GM23338 (cell line): ENCODE measurements at places on chromosomes 16 and 17. TPM values are rescaled to one million over a fixed set of nuclear protein-coding genes. Genes with fewer than 3 reads are reported as not detected.

Gene SLFN13
- total RNA-seq = 3.1 and 4.3 TPM in 2 replicates

Gene HBA1
- total RNA-seq = not detected in 2 replicates

Gene NPIPA8
- total RNA-seq = 16.7 TPM in 1 of 2 replicates, not detected in the other

Gene GJC1
- 87.8 and 99.2 TPM in 2 replicates for total RNA-seq

Gene TP53TG3C
- not detected in 2 replicates for total RNA-seq

Gene ADAP2
- 0.94 and 2.9 TPM in 2 replicates for total RNA-seq

Gene RND2
- total RNA-seq = 20.8 and 22.9 TPM in 2 replicates

DNA sequence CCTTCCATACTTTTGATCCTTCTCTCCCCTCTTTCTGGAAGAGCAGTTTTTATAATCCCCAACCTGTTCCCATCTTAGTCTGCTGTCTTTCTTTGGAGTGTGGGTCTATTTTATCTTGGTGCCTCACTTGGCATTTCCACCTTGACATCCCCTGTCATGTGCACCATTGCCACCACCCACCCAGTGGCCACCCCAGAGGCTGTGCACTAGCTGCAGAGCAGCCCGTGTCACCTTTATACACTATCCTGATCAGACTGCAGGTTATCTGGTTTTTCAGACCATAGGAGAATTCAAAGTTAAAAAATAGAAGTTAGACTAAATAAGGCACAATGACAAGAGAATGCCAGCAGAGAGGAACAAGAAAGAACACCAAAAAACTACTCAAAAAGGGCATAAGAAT is 43.8 kb downstream of the TANGO6 start:
- no peak overlapping the region for H3K27ac ChIP-seq
- no peaks in the 10 kb centered on the region for H3K36me3 ChIP-seq
- H3K27me3 ChIP-seq = no peaks in the 10 kb centered on the region
- DNase-seq = no peak

DNA sequence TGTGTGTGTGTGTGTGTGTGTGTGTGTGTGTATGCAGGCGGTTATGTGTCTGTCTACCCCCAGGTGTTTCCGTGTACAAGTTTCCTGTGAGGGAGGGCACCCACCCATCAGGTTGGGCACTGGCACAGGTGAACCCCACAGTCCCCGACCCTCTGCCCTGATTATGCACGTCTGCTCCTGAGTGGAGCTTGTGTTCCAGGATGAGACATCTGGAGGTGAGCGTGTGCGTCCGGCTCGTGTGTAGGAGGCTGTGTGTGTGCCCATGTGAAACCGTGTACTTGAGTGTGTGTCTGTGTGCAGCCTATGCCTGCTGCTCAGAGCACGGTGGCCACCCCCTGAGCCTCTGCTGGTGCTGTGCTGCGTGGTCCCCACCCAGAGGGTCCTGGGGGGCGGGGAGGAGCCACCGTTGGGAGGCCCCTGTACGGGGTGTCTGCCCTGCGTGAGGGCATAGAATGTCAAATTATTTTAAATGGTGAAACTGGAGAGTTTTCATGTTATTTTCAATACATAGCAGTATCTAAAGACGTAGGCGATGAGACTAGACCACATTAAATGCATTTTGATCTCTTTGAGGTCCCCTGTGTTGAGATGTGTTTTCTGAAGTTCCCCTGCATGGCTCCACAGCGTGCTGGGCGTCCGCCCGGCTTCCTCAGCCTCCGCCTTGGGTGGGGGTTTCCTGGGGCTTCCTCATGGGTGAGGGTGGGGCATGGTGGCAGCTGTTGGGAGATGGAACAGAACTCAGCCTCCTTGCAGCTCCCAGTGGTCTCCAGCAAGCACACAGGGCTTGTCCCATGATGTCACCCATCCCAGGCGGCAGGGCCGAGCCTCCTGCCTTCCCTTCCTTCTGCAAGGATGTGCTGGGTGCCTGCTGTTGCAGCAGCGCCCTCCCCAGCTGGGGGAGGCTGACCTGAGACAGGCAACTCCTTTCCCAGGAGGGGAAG is 43.4 kb downstream of the KCNJ12 start:
- H3K27me3 ChIP-seq = no peaks in the 10 kb centered on the region
- no peak for DNase-seq
- no peak overlapping the region for H3K27ac ChIP-seq
- H3K36me3 ChIP-seq = no peaks in the 10 kb centered on the region
- no peaks in the 10 kb centered on the region for H3K4me1 ChIP-seq

GRCh38 chr17:39208893-39209292 is 8.8 kb downstream of the RPL19 start:
- peaks cover 16% of the 10 kb centered on the region for H3K4me1 ChIP-seq
- H3K27ac ChIP-seq = no peak overlapping the region
- H3K4me3 ChIP-seq = peak overlapping the region; percentile 61
- peaks cover 14% of the 10 kb centered on the region for H3K36me3 ChIP-seq
- 0 out of 2 replicates have a peak, but pooled peaks cover 9% of the 10 kb centered on the region for H3K27me3 ChIP-seq

GRCh38 chr17:48609033-48609432 is 1.8 kb downstream of the HOXB7 start:
- no peak for DNase-seq
- H3K4me3 ChIP-seq = no peak overlapping the region
- peaks cover 50% of the 10 kb centered on the region for H3K4me1 ChIP-seq
- H3K36me3 ChIP-seq = no peaks in the 10 kb centered on the region; the same call in 1 of the 2 replicates
- no peak overlapping the region for H3K27ac ChIP-seq

DNA sequence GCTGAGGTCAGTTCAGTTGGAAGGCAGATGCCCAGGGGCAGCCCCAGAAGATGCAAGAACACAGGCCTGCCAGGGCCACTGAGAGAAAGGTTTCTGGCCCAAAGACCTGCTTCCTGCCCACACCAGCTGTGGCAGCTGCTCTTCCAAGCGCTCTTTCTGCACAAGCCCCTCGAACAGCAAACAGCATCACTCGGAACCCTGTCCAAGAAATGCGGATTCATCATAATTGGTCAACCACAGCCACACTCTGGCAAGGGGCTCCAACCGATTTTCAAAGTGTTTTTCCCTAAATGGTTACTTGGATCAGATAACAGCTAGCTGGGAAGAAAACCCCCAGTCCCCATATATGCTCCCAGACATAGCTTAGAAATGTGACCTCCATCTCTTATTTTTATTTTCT is 71.1 kb upstream of the DNAH17 start:
- no peak for DNase-seq
- H3K27me3 ChIP-seq = no peaks in the 10 kb centered on the region
- H3K36me3 ChIP-seq = no peaks in the 10 kb centered on the region
- H3K4me3 ChIP-seq = no peak overlapping the region

GRCh38 chr16:4733747-4734062 is 366 bp downstream of the ANKS3 start:
- H3K27ac ChIP-seq = peak overlapping the region; percentile 95
- no peaks in the 10 kb centered on the region for H3K27me3 ChIP-seq
- H3K4me3 ChIP-seq = peak overlapping the region; percentile 98
- peaks cover 10% of the 10 kb centered on the region; the same call in 1 of the 2 replicates for H3K4me1 ChIP-seq
- DNase-seq = no peak

- no peak for DNase-seq
- no peaks in the 10 kb centered on the region for H3K27me3 ChIP-seq
- H3K4me1 ChIP-seq = no peaks in the 10 kb centered on the region; the same call in 1 of the 2 replicates
- no peaks in the 10 kb centered on the region for H3K36me3 ChIP-seq
- no peak overlapping the region for H3K4me3 ChIP-seq
These were observed 74.9 kb downstream of the CMIP start for GRCh38 chr16:81519301-81520150.

DNA sequence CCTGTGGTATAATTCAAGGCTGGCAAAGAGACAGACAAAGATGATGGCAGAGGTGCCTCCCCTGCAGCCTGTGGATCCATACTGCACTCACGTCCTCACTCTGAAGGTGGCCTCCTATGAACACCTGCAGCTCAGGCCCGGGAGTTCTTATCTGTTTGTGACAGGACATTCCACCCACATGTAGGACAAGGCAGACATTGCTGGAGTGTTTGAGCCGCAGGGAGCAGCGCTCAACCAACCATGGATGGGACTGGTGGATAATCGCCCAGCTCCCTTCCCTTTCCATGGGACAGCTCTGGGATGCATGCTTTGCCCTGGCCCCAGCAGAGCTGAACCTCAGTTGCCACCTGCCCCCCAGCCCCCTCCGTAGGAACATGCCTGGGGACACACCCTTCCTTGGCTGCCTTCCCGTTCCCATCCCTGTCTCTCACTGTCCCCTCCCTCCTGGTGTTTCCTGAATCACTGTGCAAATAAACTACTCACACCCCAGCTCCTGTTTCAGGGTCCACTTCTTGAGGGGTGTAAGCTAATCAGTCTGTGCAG is 22.2 kb downstream of the ITPRIPL2 start:
- DNase-seq = no peak
- H3K27ac ChIP-seq = no peak overlapping the region
- H3K4me1 ChIP-seq = peaks cover 12% of the 10 kb centered on the region
- H3K36me3 ChIP-seq = no peaks in the 10 kb centered on the region
- no peaks in the 10 kb centered on the region for H3K27me3 ChIP-seq

- no peaks in the 10 kb centered on the region for H3K4me1 ChIP-seq
- H3K4me3 ChIP-seq = no peak overlapping the region
- no peak overlapping the region for H3K27ac ChIP-seq
- peak; percentile 24 for DNase-seq
- no peaks in the 10 kb centered on the region for H3K36me3 ChIP-seq
These were observed 51.4 kb upstream of the WSCD1 start for GRCh38 chr17:6018788-6019187.

DNA sequence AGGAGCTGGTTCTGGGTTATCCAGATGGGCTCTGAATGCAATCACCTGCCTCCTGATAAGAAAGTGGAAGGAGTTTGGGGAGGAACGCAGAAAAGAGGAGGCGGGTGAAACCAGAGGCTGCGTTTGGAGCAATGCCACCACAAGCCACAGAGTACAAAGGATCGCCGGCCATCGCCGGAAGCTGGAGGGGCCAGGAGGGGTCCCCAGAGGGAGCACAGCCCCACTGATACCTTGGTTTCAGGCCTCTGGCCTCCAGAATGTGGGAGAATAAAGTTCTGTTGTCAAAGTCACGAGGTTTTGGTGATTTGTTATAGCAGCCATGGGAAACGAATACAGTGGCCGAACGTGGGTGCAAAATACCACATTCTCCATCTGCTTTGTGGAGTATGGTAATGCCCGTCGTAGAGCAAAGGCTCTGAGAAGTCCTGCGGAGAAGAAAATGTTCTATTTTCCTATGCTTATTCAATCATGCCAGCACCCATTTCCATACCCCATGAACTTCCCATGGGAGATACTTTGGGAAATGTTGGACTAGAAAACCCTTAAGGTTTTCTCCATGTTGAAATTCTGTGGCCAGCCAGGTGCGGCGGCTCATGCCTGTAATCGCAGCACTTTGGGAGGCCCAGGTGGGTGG is 51.4 kb downstream of the ZDHHC7 start:
- no peaks in the 10 kb centered on the region for H3K4me1 ChIP-seq
- H3K36me3 ChIP-seq = no peaks in the 10 kb centered on the region

DNA sequence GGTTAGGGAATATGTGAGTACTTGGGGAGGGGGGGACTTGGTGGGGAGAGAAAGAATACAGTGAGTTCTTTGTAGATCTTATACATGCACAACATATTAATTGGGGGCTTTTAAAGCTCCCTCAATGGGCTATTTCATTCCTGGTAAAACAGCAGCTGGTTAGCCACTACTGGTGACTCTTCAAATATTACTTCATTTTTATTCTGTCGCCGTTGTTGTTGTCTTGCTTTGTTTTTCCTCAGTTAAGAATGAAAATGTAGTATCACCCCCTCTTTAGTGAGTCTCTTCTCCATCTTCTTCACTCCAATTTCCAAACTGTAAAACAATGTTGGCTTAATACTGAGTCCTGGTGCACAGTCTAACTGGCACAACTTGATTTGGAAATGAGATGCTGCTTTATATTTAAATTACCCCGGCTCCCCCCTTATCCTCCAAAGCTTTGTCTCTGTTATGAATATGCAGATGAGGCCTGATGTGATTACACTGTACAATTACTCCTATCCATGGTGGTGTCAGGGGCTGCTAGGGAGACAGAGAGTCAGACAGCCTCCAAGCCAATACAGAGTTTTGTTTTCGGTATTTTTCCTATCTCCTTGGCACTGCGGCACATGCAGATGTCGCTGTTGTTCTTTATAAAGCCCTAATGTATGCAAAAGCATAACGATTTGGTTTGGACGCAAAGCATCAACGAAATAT is 256.9 kb upstream of the PMFBP1 start:
- H3K27me3 ChIP-seq = no peaks in the 10 kb centered on the region
- H3K27ac ChIP-seq = no peak overlapping the region
- no peaks in the 10 kb centered on the region; the same call in 1 of the 2 replicates for H3K36me3 ChIP-seq
- no peak overlapping the region for H3K4me3 ChIP-seq

DNA sequence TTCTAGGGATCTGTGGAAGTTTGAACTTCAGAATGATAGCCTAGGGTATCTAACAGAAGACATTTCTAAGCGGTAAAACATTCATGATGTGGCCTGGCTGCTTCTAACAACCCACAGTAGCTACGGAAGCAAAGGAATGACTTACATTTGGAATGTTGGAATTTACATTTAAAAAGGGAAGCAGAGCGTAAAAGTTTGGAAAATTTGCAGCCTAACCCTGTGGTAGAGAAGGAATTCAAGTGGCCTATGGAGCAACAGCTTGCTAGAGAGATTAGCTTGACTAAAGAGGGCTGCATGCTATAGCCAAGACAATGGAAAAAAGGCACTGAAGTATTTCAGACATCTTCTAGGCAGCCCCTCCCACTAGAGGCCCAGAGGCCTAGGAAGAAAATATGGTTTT is 50.1 kb downstream of the HNF1B start:
- no peaks in the 10 kb centered on the region for H3K4me1 ChIP-seq
- H3K27ac ChIP-seq = no peak overlapping the region
- DNase-seq = peak; percentile 48
- no peak overlapping the region for H3K4me3 ChIP-seq
- H3K36me3 ChIP-seq = no peaks in the 10 kb centered on the region
- H3K27me3 ChIP-seq = no peaks in the 10 kb centered on the region

GRCh38 chr16:87860553-87861299 is 8.6 kb downstream of the SLC7A5 start:
- no peak for DNase-seq
- H3K27ac ChIP-seq = no peak overlapping the region
- 0 out of 2 replicates have a peak, but pooled peaks cover 4% of the 10 kb centered on the region for H3K36me3 ChIP-seq
- no peak overlapping the region for H3K4me3 ChIP-seq
- peaks cover 20% of the 10 kb centered on the region; the same call in 1 of the 2 replicates for H3K27me3 ChIP-seq

- no peak overlapping the region for H3K27ac ChIP-seq
- no peaks in the 10 kb centered on the region for H3K36me3 ChIP-seq
- H3K4me1 ChIP-seq = peaks cover 14% of the 10 kb centered on the region
- DNase-seq = no peak
- H3K27me3 ChIP-seq = peaks cover 35% of the 10 kb centered on the region
These were observed 5.2 kb downstream of the ITPRIPL2 start for GRCh38 chr16:19118938-19119431.

GRCh38 chr16:73192232-73192894 is 144.4 kb upstream of the ZFHX3 start:
- no peak for DNase-seq
- H3K27me3 ChIP-seq = no peaks in the 10 kb centered on the region
- H3K36me3 ChIP-seq = no peaks in the 10 kb centered on the region

DNA sequence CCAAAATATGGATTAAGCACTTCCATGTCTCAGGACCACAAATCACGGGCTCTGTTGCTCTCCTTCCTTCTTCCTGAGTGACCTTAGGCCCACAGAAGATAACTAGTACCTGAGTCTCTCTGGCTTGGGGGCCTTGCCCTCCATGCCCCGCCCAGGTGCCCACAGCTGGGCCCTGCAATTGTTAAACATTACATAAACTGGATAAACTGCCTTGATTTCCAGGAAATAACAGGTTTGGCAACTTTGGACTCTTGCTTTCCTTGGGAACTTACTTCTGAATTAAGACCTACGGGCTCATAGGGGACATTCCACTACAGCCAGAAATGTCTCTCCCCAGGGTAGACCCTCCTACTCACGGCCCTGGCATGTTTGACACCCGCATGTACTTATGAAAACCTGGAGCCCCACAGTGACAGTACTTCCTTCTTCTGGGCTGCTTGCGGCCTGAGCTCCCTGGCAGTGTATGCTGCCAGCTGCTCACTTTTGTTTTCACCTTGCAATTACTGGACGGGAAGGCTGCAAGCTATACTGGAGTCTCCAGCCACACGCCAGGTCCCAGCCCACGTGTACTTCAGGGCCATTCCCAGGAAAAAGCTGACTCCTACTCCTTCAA is 2.3 kb upstream of the UBALD2 start:
- peaks cover 7% of the 10 kb centered on the region; the same call in 1 of the 2 replicates for H3K4me1 ChIP-seq
- no peak for DNase-seq
- no peak overlapping the region for H3K4me3 ChIP-seq
- no peaks in the 10 kb centered on the region for H3K36me3 ChIP-seq
- H3K27me3 ChIP-seq = no peaks in the 10 kb centered on the region
